ENCODE measurements at places on chromosomes 12 and 14. TPM values are rescaled to one million over a fixed set of nuclear protein-coding genes. Genes with fewer than 3 reads are reported as not detected.

Gene POTEG
- not detected for total RNA-seq

Gene CCDC177
- total RNA-seq, result 2.1 TPM

Gene TEX52
- not detected for total RNA-seq

Gene CCDC92
- total RNA-seq, result 2.0 TPM

Gene PROX2
- total RNA-seq, result 0.04 TPM

Gene L2HGDH
- 26.7 TPM for total RNA-seq

Gene PLXNC1
- total RNA-seq, result 2.0 TPM

Gene TAS2R14
- total RNA-seq, result 1.1 TPM

Gene SOX5
- total RNA-seq, result 3.6 TPM

DNA sequence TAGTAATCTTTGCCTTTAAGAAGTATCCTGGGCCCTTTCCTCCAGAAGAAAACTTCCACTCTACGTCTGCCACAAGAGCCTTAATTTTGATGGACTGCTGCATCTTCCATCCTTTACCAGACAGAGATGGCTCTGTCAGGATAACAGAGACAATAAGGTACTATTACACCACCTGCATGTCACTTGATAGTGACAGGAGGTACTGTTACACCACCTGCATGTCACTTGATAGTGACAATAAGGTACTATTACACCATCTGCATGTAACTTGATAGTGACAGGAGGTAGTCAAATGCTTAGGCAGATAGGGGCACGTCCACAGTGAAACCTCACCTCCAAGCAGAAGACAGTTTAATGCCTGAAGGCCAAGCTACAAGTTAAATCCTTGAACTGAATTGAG is 13.9 kb downstream of the OR6C74 start:
- DNase-seq, result no peak

DNA sequence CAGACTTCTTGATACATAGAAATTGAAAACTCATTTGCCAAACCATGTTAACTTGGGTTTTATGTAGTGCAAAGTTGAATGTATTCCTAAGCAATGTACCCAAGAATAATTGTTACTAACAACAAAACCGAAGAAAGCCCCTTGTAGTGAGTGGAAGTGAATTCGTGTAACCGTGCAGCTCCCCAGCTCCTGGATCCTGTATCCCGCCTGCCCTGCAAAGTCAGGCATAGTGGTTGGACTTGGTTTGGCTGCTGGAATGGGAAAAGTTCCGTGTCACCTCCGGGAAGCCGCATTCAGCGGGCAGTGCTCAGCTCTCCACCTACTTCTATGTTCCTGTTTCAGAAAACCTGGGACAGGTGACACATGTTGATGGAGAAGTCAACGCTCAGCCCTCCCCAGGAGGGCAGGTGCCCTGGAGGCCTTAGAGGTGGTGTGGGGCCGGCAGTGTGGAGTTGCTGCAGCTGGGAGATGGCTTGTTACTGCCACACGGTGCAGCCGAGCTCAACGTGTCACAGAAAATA is 29.2 kb upstream of the C14orf180 start:
- DNase-seq, result no peak

DNA sequence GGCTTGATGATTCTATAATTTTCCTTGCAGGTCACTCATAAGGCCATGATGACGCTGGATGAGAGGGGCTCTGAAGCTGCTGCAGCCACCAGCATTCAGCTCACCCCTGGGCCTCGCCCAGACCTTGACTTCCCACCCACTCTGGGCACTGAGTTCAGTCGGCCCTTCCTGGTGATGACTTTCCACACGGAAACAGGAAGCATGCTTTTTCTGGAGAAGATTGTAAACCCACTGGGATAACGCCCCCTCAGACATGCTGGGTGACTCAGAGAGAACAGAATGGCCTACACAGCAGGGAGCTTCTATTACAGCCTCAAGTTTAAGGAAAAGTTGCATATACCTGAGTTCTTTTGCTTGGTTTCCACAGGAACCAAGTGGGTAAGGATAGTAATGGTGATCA is 34.3 kb downstream of the SERPINA3 start:
- no peak for DNase-seq

DNA sequence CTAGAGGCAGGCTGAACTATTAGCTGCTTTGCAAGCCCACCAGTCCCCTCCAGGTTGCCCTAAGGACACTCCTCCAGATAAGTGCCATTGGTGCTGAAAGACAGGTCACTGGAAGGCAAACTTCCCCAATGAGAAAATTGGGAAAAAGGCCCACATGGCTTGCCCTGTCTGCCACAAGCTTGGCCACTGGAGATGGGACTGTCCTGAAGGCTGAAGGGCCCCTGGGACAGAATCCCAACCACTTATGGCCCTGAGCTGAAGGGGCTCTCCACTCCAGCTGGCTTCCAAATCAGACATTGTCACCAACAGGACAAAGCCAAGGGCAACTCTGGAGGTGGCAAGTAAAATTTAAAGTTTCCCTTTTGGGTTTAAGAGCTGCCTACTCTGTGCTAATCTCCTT is 12.2 kb upstream of the DHRS2 start:
- DNase-seq, result no peak

DNA sequence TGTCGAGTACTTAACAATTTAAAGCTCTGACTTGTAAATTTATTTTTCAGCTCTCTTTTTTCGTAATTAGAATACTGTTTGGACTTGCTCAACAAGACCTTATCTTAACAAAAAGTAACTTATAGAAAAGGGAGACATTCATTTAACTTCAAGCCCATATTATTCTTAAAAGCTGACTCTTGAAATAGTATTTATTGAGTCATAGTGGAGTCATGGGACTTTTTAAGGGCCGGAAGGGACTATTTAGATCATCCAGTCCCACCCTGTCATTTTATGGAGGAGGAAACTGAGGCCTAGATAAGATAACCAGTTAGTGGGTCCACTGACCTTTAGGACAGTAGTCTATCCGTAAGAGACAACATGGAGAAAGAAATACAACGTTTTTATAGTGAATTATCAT is 1.5 kb downstream of the RAP1B start:
- DNase-seq, result no peak

DNA sequence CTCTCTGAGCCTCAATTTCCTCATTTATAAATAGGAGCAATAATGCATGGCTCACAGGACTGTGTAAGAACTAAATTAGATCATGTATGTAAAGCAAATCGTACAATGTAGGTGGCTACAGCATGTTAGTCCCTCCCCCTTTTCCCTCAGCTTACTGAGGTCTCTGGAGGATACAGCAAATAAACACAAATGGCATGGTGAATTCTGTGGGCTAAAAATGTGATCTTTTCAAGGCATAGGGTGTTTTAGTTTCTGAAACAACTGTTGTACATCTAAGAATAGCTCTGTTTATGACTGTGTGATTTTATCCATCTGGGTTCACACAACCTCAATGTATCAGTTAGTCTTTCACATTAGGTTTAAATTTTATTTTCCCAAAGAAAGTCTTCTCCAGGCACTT is 121.2 kb upstream of the PLEKHG7 start:
- DNase-seq, result no peak

DNA sequence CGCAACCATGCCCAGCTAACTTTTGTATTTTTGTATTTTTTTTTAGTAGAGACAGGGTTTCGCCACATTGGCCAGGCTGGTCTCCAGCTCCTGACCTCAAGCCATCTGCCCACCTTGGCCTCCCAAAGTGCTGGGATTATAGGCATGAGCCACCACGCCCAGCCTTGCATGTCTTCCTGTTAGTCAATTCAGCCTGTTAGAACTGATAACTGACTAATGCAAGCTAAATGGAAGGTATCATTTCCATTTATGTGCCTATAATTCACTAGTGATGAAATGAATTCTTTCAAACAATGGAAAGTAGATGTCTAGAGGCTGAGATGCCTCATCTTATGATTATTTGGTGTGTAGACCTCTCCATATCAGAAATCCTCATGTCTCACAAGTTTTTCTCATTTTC is 37.3 kb upstream of the DIP2B start:
- no peak for DNase-seq

- DNase-seq, result no peak
Observed at GRCh38 chr12:101941306-101942249, 64.2 kb downstream of the DRAM1 start.

DNA sequence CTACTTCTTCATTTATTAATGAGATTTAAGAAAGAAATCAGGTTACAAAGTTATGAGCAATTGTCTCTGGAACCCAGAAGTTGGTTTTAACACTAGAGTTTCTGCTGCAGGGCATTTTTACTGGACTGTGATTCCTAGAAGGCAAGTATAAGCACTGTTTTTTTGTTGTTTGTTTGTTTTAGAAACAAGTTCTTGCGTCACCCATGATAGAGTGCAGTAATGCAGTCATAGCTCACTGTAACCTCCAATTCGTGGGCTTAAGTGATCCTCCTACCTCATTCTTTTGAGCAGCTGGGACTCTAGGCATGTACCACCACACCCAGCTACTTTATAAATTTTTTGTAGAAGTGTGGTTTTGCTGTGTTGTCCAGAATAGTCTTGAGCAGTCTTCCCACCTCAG is 25.6 kb downstream of the RAP1B start:
- DNase-seq, result no peak

GRCh38 chr14:36068777-36069534 is 107.6 kb downstream of the PTCSC3 start:
- no peak for DNase-seq

GRCh38 chr14:40365305-40365704 is 933.1 kb upstream of the FBXO33 start:
- no peak for DNase-seq

DNA sequence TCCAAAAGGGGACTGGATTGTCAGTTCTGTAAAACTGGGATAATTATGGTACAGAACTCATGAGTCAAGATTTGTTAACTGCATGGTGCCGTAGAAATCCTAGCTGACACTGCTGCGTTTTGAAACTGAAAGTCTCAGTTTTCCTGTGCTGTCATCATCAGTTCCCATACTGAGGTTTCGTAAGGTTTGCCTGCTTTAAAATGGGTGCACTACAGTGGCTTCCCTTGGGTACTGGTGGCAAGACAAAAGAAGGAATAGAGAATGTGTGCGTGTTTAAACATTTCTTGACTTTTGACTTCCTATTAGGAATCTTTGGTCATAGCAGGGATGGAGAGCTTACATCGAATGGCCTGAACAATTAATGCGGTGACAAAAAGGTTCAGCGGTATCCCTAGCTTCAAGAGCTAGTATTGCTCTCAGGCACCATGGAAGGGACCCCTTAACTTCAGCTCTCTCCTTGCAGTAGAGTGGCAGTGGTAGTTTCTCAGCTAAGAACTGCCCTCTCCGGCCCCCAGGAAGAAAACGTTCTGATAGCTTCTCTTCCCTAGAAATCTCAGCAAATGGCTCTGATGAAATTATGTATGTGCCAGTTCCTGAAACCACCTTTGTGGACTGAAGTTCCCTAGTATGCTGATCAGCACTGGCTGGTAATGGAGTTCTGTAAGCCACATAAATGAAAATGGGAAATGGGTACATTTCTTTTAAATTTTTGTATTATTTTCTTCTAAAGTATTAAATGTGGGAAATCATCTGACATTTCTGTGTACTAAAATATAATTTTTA is 28.9 kb downstream of the ANO6 start:
- DNase-seq, result no peak

DNA sequence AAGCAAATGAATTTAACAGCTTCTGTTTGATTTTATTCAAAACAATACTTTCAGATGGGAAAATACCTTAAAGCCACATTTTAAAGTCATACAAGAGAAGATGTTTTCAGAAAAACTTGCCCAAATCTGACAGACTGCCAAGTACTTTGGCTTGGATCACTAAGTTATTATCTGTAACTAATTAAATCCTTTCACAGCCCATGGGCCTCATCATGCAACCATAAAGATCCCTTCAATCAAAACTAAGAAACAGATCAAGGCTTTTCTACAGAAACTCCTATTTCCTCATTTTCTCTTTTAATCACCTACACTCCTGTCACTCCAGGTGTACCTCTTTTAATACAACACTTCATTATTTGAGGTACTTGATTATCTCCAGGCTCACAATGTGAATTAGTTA is 28.1 kb downstream of the BLTP3B start:
- DNase-seq, result no peak

- no peak for DNase-seq
Observed at GRCh38 chr14:91843437-91843836, 23.9 kb downstream of the TC2N start.

DNA sequence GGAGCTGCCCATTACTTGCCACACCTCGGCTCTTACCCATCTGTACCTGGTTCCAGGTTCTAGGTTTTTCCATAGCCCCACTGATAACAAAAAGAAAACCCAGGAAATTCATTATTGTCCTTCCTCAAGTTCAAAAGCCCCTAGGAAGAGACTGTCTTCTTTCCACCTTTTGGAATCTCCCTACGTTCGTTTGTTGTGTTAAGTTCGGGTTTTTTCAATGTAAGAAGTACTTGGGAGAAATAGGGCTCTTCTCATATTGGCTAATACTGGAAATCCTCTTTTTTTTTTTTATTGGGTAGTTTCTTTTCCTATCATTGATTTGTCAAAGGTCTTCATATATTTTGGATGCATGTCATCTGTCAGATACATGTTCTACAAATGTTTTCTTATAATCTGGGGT is 17.3 kb downstream of the SLC15A5 start:
- DNase-seq, result no peak

DNA sequence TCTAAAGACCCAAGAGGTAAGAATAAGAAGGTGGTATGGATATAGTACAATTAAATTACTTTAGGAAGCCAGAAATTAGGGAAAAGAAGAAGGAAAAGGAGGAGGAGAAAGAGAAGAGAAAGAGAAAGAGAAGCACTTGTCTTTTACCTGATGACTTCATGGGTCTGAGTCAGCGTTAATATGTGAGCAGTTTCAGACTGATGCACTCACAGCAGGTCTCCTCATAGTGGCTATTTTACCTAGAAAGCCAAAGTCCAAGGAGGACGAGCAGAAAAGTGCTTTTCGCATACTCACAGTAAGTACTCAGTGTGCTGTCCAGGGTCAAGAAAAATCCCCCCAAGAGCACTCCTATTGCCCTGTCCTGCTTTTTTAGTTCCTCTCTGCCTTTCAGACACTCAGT is 222.1 kb downstream of the C12orf42 start:
- DNase-seq, result no peak

Measured in WTC11 (cell line).